ENCODE measurements at places on chromosomes 6 and 20.
A peak's percentile ranks its signal among the peaks of the same experiment; 100 is the strongest.

DNA sequence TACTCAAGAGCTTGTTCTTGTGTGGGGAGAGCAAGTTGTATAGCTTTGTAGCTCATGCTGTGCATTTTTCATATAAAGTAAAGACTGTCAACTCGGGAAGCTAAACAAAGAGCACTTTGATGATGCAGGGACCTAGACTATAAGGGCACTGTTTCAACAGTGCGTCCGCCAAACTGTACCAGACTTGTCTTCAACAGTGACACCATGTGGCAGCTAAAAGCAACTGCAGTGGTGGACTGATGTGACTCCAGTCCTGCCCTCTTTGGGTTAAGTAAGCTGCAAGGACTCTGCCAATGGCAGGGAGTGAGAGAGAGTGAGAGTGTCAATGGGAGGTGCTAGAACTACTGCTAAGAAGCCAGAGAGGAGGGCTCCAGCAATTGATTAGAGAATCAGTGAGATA lies 48.1 kb upstream of the MC3R start:
- H3K4me1 ChIP-seq, result no peaks in the 10 kb centered on the region
- no peak for DNase-seq
- no peaks in the 10 kb centered on the region for H3K27me3 ChIP-seq
- no peak overlapping the region for H3K27ac ChIP-seq
- no peak overlapping the region for H3K4me3 ChIP-seq
- no peaks in the 10 kb centered on the region for H3K36me3 ChIP-seq

- H3K27ac ChIP-seq, result no peak overlapping the region
- no peak for DNase-seq
- no peak overlapping the region for H3K4me3 ChIP-seq
- no peaks in the 10 kb centered on the region for H3K27me3 ChIP-seq
Observed at GRCh38 chr6:1739680-1740079, 130.0 kb downstream of the FOXC1 start.

DNA sequence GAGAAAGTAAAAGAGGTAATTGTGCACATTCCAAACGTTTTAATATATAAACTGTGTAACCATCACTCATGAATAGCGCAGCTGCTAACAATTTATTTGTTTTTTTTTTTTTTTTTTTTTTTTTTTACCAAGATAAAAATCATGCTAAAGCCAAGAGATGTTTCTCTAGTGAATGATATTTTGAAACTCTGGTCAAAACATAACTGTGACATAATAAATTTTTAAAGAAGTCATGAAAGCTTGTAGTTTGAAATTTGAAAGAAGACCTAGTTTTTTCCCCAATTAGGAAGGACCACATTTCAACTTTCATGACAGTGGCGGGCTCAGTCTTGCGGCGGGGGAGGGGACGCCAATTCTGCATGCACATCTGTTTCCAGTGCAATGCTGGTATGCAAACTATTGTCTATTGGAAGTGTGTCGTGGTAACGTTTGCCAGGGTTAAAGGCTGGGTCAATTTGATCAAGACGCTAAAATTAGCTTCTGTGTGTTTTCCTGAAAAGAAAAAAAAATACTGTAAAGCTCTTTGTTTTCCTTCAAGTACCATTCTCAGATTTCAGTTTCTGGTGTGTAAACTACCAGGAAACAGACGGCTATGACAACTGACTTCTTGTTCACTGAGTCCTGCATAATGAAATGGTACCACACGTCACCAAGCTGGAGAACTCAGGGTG lies 211.9 kb downstream of the FOXC1 start:
- H3K36me3 ChIP-seq, result no peaks in the 10 kb centered on the region
- H3K4me1 ChIP-seq, result no peaks in the 10 kb centered on the region
- no peaks in the 10 kb centered on the region for H3K27me3 ChIP-seq
- no peak for DNase-seq
- H3K27ac ChIP-seq, result no peak overlapping the region

DNA sequence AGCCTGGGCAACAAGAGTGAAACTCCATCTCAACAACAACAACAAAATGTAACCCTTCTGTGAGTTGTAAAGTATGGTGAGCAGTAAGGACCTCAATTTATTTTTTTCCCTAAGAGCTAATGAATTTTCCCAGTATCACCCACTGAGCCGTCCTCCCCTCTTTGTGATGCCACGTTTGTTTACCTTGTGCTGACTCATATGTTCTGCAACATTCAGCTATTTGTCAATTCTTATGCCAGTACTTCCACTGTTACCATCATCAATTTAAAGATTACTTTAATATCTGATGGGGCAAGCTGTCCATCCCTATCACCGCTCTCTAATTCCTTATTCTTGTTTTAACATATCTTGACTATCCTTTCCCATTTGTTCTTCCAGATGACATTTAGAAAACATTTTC lies 37.5 kb downstream of the MAK start:
- H3K27ac ChIP-seq, result no peak overlapping the region
- no peak for DNase-seq
- H3K36me3 ChIP-seq, result no peaks in the 10 kb centered on the region
- no peaks in the 10 kb centered on the region for H3K4me1 ChIP-seq
- H3K27me3 ChIP-seq, result no peaks in the 10 kb centered on the region

- no peak for DNase-seq
- H3K27me3 ChIP-seq, result peaks cover 2% of the 10 kb centered on the region
- no peak overlapping the region for H3K4me3 ChIP-seq
- no peaks in the 10 kb centered on the region for H3K36me3 ChIP-seq
- H3K4me1 ChIP-seq, result no peaks in the 10 kb centered on the region
- H3K27ac ChIP-seq, result no peak overlapping the region
Observed at GRCh38 chr20:48169650-48170225, 384.5 kb upstream of the SULF2 start.

- peaks cover 50% of the 10 kb centered on the region for H3K36me3 ChIP-seq
- peaks cover 37% of the 10 kb centered on the region for H3K4me1 ChIP-seq
- H3K27me3 ChIP-seq, result no peaks in the 10 kb centered on the region
- peak overlapping the region; percentile 91 for H3K4me3 ChIP-seq
Observed at GRCh38 chr20:44910690-44911262, 916 bp downstream of the PABPC1L start.

Measured in activated CD4-positive, alpha-beta T cell treated with anti-CD3 and anti-CD28 coated beads, Interleukin-2, amount 10 ng/mL, durations not matched to agents 24 days and 14 days (primary cell).